Stimulated activated naive CD8-positive, alpha-beta T cell treated with anti-CD3 and anti-CD28 coated beads, Interleukin-15, Interleukin-2, amounts not matched to agents 100 U/mL and 50 U/mL, for 24 hours (primary cell): ENCODE measurements at places on chromosomes 11 and 22.
A peak's percentile ranks its signal among the peaks of the same experiment; 100 is the strongest.

GRCh38 chr11:132734217-132734616 lies 798.1 kb downstream of the OPCML start:
- no peak for DNase-seq

DNA sequence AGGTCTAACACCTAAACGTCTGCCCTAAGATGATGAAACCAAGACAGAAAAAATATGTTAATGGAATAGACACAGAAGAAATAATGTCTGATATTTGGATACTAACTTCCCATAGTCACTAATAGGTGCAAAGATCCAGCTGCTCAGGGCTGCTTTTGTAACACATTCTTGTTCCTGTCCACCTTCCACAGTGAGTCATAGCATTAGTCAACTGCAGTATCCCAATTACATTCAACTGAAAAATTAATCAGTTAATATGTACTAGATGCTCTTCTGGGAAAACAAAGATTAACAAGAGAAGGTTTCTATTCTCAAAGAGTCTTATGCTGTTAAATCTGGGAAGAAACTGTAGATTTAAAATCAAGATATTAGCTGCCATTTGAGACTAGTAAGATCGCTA lies 47.6 kb downstream of the HEPHL1 start:
- no peak for DNase-seq

DNA sequence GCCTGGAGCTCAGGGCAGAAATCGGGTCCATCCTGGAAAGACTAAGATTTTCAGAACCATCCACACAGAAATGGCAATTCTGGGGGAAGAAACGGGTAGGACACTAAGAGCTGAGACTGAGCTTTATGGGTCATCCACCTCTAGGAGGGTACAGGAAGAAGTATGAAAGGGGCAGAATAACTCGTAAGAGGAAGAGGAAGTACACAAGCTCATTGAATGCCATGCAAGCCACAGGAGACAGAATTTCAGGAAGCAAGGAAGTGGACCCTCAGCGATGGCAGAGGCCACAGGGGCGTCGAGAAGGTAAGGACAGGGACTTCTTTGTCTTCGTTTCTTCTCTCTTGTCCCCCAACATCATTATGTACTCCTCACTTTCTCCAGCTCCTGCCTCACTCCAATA lies 169.6 kb downstream of the MAML2 start:
- DNase-seq, result no peak

DNA sequence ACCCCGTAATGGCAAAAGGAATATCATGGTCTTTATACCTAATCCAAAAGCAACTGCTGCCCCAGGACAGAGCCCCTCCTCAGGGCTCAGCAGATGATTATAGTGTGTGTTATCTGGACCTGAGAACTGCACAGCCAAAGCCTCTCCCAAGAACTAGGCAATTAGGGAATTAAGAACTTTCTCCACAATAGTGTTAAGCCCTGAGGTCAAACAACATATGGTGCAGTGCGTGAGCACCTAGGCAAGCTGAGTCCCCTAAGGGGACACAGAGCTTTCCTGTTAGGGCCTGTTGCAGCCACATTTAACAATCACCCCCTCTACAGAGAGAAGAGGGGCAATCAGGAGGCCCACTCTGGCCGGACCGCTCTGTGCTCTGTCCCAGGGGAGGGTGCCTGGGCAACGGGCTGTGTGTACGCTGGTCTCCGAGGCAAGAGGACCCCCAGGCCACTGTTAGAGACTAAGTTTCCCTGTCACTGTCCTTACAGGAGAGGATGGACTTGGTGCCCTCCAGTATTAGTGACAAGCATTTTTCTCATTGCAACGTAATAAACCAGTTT lies 1.4 kb upstream of the KCNJ5 start:
- DNase-seq, result no peak

DNA sequence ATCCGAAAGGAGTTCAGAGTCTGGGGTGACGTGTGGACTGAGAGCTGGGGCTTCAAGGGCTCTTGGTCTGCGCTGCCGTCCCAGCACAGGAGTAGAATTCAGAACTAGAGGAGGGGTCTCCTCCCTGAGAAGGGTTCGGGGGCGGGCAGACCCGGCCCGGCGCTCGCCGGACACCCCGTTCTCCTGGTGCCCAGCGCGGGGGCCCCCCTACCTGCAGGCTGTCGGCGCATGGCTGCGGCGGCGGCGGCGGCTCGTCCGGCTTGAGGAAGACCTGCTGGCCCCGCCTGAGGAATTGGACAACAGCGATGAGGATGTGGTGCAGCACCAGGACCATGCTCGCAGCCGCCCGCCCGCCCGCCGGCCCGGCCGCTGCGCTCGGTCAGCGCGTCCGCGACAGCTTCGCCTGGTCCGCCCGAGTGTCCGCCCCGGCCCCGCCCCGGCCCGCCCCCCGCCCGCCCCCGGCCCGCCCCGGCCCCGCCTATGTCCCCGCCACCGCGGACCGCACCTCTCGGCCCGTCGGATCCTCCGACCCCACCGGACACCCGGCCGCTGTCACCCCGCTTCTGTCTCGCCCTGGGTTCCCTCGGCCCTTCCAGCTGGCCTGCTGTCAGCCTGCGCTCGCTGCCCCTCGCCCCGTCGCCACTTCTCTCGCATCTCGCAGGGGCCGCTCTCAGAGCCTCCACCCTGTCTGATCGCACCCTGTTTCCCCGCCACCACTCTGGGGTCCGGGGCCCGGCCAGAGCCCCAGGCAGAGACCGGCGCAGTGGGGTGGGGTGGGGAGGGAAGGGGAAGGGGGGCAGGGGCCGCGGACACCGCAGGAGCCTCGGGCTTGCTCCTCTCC lies 32.0 kb downstream of the PDE2A start:
- DNase-seq, result peak; percentile 18

DNA sequence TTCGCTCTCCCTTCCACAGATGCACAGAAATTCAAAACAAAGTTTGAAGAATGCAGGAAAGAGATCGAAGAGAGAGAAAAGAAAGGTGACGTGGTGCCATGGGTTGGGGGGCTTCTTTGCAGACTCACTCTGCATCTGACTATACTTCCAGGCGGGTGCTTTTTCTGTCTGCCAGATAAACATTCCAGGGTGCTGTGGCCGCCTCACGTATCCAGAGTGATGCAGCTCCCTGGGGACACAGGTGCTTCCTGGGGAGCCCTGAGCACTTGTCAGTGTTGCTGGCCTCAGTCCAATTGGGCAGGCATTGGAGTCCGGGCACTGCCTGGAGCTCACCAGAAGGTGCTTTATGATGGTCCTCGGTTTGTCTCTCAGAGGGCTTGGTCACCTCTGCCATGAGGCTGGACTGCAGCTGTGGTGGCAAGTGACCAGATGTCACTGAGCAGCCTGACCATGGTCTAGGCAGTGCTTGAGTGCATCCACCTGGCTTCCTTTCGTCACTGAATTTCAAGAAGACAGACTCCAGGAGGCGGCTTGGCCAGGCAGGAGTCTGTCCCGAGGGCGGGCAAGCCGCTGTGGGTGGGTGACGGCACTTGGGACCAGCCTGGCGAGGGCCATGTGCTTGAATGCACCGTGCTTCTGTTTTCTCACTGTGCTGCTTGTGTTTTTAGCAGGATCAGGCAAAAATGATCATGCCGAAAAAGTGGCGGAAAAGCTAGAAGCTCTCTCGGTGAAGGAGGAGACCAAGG lies 5.1 kb upstream of the ZDHHC8 start:
- DNase-seq, result no peak

DNA sequence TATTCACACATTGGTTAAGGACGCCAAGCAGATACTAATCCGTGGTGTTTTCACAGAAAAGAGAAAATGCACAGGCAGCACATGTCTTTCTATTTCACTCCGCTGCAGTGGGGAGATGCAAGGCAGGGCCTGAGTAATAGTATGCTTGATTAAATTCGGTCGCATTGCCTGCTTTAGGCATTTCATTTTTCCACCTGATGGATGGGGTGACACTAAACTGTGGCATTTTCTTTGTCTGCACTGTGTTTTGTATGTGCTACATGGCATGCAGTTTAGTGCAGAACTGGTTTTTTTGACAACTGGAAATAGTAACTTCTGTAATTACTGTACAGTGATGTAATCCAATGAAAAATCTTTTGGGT lies 94.9 kb downstream of the SLC17A6 start:
- DNase-seq, result no peak

GRCh38 chr11:34207487-34208180 lies 102.2 kb downstream of the NAT10 start:
- no peak for DNase-seq

GRCh38 chr11:112884012-112884767 lies 77.0 kb upstream of the NCAM1 start:
- no peak for DNase-seq

DNA sequence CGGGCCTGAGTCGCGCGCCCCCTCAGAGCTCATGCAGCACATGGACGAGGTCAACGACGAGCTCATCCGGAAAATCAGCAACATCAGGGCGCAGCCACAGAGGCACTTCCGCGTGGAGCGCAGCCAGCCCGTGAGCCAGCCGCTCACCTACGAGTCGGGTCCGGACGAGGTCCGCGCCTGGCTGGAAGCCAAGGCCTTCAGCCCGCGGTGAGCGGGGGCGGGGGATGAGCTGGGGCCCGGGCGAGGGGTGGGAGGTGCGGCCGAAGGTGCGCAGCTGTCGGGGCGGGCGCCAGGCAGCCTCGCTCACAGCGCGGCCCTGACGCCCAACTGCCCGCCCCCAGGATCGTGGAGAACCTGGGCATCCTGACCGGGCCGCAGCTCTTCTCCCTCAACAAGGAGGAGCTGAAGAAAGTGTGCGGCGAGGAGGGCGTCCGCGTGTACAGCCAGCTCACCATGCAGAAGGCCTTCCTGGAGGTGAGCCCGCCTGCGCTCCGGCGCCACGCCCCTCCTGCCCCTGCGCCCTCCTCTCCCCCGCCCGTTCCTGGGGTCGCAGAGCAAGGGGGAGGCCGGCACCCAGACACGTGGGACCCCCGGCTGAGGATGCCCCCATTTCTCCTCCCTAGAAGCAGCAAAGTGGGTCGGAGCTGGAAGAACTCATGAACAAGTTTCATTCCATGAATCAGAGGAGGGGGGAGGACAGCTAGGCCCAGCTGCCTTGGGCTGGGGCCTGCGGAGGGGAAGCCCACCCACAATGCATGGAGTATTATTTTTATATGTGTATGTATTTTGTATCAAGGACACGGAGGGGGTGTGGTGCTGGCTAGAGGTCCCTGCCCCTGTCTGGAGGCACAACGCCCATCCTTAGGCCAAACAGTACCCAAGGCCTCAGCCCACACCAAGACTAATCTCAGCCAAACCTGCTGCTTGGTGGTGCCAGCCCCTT lies 20.5 kb downstream of the EPS8L2 start:
- DNase-seq, result peak; percentile 67
